ENCODE measurements at places on chromosomes 1 and 21. TPM values are rescaled to one million over a fixed set of nuclear protein-coding genes. Genes with fewer than 3 reads are reported as not detected.

Gene OR2T2
- total RNA-seq: not detected

Gene TNFSF4
- 1.5 TPM for total RNA-seq

Gene OR2AK2
- total RNA-seq: not detected

Gene KIAA1614
- total RNA-seq: 4.1 TPM

Gene OR2M3
- not detected for total RNA-seq

Gene PODN
- total RNA-seq: 64.0 TPM

Gene LGR6
- 1.7 TPM for total RNA-seq

Gene HES3
- not detected for total RNA-seq

Gene PLA2G2C
- total RNA-seq: not detected

Gene SGIP1
- total RNA-seq: 12.4 TPM

Gene OR10Z1
- total RNA-seq: not detected

Gene AURKAIP1
- total RNA-seq: 82.4 TPM

Gene PCBP3
- 4.5 TPM for total RNA-seq

Gene GPR25
- total RNA-seq: 0.62 TPM

Gene DYNLT5
- total RNA-seq: 5.9 TPM

Gene FCRL6
- total RNA-seq: 2.3 TPM

Gene LCE3B
- total RNA-seq: not detected

Gene DCLRE1B
- 8.3 TPM for total RNA-seq

Gene CELA3A
- total RNA-seq: not detected
